Kidney (tissue), 22 donors: ENCODE measurements at places on chromosomes 11 and 22. TPM values are rescaled to one million over a fixed set of nuclear protein-coding genes. Genes with fewer than 3 reads are reported as not detected.

DNA sequence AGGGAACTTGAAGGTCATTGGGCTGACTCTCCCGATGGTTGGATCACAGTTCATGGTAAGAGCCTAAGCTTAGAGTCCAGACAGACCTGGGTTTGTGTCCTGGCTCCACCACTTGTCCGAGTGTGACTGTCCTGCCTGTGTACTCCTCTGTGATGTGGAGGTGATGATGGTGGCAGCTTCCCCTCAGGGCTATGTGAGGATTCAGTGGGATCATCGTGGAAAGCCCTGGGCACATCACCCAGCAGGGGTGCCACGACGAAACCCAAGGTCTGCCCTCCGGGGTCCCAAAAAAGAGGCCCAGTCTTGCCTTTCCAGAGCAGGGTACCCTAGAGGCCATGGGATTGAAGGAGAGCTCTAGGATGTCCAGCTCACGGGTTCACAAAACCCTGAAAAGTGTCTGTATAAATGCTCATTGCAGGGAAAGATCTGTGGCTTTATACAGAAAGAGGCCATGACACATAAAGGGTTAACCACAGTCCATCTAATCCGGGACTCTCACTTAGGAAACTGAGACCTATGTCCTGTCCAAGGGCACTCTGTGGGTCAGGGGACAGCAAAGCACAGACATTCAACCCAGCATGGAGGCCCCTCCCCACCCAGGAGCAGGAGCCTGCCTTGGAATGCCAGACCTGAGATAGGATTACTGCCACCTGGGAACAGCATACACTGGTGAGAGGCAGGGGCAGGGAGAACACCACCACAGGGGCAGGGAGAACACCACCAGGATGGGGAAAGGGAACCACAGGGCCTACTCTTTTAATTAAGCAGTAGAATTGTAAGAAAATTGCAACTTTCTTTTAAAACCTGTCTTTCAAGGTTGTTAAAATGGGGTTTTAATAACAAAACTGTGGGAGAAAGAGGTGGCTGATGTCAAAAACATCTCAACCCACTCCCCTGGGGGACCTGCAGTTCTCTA is 51.3 kb downstream of the IGLL5 start:
- H3K36me3 ChIP-seq = no peaks in the 10 kb centered on the region
- no peak overlapping the region for H3K27ac ChIP-seq
- DNase-seq = no peak
- H3K27me3 ChIP-seq = no peaks in the 10 kb centered on the region

The E2F8 gene
- polyA plus RNA-seq = not detected

DNA sequence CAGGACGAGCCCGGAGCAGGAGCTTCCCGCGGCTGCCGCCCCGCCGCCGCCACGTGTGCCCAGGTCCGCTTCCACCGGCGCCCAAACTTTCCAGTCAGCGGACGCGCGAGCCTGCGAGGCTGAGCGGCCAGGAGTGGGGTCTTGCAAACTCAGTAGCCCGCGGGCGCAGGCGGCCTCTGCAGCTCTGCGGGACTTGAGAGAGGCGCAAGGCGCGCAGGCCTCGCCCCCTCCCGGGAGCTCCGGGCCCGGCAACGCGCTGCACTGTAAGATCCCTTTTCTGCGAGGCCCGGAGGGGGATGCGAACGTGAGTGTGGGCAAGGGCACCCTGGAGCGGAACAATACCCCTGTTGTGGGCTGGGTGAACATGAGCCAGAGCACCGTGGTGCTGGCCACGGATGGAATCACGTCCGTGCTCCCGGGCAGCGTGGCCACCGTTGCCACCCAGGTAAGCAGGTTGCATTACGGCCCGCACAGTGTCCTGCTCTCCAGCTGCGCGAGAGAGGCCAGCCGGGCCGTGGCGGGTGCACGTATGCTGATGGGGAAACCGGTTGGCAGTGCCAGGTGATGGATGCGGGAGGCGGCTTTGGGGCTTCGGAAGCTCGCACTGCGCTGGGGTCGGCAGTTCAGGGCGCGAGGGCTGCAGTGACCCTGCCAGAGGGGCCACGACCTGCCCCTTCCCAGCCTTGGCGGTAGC is 2.0 kb downstream of the SLC6A5 start:
- no peak for DNase-seq
- H3K4me3 ChIP-seq = no peak overlapping the region
- peaks cover 62% of the 10 kb centered on the region for H3K27me3 ChIP-seq
- no peaks in the 10 kb centered on the region for H3K36me3 ChIP-seq

The GSTT2B gene
- 20.6 TPM for polyA plus RNA-seq

The SEPTIN3 gene
- polyA plus RNA-seq = 0.49 TPM

GRCh38 chr11:20376162-20376730 is 11.3 kb upstream of the PRMT3 start:
- H3K27me3 ChIP-seq = no peaks in the 10 kb centered on the region
- peaks cover 4% of the 10 kb centered on the region for H3K36me3 ChIP-seq
- no peak overlapping the region for H3K27ac ChIP-seq
- no peak overlapping the region for H3K4me3 ChIP-seq
- H3K4me1 ChIP-seq = no peaks in the 10 kb centered on the region
- DNase-seq = no peak

The MIF gene
- polyA plus RNA-seq = 1,211 TPM

The CSNK1E gene
- 33.6 TPM for polyA plus RNA-seq

The MRGPRE gene
- not detected for polyA plus RNA-seq

DNA sequence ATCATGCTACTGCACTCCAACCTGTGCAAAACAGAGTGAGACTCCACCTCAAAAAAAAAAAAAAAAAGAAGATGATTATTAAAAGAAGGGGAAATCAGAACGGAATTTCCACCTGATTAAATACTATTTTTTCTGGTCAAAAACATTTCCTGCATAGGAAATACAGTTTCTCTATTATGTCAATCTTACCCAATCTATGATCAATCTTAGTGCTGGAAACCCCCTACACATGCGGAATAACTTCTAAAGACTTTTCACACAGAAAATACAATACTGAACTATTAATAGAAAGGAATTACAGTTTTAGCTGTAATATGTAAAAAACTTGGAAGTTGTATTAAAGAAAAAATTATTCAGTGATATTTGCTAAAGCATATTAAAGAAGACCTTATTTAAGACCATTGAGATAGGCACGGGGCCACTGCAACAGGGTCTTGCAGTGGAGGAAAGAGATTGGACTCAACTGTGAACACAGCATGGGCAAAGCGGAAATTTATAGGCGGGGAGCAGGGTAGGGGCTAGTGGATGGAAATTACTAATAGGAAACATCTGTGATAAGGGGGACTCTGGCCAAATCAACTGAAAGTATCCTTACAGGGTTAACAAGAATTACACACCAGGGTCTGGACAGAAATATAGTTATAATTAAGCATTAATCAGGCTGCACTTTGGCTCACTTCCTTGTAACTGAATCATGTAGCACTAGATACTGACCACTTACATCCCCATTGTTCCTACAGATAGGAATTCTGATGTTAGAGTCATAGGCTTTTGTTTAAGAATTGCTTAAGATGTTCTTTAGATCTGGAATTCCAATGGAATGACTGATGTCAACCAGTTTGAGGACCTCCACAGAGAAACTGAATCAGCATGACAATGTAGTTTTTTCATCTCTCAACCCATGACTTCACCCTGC is 411.5 kb upstream of the DDI1 start:
- H3K27me3 ChIP-seq = no peaks in the 10 kb centered on the region
- H3K36me3 ChIP-seq = no peaks in the 10 kb centered on the region
- DNase-seq = no peak
- H3K27ac ChIP-seq = no peak overlapping the region
- H3K4me1 ChIP-seq = no peaks in the 10 kb centered on the region
- H3K4me3 ChIP-seq = no peak overlapping the region

DNA sequence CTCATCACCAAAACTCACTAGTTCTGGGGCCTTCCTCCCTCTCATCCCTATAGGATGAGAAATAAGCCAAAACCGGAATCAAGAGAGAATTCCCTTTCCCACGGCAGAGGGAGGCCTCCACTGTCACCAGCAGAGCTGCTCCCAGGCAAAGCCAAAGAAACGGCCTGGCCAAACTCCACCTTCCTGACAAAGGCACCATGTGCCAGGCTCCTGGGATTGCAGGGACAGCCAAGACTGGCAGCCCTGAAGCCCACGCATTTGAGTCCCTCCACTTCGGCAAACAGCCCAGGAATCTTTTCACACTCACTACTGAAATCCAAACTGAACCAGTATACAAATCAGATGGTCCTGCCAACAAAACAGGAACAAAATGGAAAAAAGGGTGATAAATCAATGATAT is 6.1 kb downstream of the SMCO4 start:
- no peak for DNase-seq
- H3K27ac ChIP-seq = peak overlapping the region; percentile 23
- H3K27me3 ChIP-seq = no peaks in the 10 kb centered on the region

The CENPM gene
- 2.8 TPM for polyA plus RNA-seq

GRCh38 chr11:108852701-108853100 is 187.8 kb downstream of the DDX10 start:
- peak; percentile 34 for DNase-seq
- peaks cover 5% of the 10 kb centered on the region for H3K4me1 ChIP-seq
- no peak overlapping the region for H3K4me3 ChIP-seq

The SERPIND1 gene
- polyA plus RNA-seq = not detected

- no peaks in the 10 kb centered on the region for H3K27me3 ChIP-seq
- peaks cover 3% of the 10 kb centered on the region for H3K4me1 ChIP-seq
- DNase-seq = peak; percentile 83
- peak overlapping the region; percentile 85 for H3K27ac ChIP-seq
- H3K36me3 ChIP-seq = no peaks in the 10 kb centered on the region
These were observed 630 bp downstream of the UBASH3B start for GRCh38 chr11:122656073-122656630.

- H3K36me3 ChIP-seq = no peaks in the 10 kb centered on the region
- H3K4me1 ChIP-seq = peaks cover 17% of the 10 kb centered on the region
- no peaks in the 10 kb centered on the region for H3K27me3 ChIP-seq
These were observed 623.7 kb upstream of the CCDC90B start for GRCh38 chr11:83909579-83910534.

DNA sequence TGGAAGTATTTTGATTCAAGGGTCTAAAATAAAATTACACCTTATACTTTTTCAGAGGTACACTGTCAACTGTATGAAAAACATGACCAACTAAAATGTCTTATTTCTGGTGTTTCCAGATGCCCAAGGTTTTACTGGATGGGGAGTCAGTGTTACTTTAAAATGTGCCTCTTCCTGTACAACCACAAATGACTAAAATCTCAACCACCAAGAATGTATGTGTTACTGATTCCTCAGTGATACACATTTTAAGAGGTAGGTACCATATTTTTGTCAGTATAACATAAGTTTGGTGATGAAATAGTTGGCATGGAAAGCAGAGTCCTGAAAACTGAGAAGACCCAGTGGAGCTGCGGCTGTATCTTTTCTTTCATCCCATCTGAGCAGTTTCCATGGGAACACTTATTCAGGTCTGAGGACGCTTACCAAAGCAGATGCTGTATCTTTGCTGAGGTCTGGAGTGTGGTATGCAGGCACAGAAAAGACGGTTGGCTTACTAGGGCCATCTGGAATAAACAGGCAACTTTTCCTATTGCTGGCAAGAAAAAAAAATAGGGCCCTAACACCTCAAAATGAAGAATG is 21.2 kb upstream of the TP53AIP1 start:
- no peak overlapping the region for H3K4me3 ChIP-seq
- H3K27ac ChIP-seq = no peak overlapping the region
- DNase-seq = no peak
- no peaks in the 10 kb centered on the region for H3K27me3 ChIP-seq
- peaks cover 2% of the 10 kb centered on the region for H3K4me1 ChIP-seq

The ZC3H12C gene
- polyA plus RNA-seq = 2.3 TPM

DNA sequence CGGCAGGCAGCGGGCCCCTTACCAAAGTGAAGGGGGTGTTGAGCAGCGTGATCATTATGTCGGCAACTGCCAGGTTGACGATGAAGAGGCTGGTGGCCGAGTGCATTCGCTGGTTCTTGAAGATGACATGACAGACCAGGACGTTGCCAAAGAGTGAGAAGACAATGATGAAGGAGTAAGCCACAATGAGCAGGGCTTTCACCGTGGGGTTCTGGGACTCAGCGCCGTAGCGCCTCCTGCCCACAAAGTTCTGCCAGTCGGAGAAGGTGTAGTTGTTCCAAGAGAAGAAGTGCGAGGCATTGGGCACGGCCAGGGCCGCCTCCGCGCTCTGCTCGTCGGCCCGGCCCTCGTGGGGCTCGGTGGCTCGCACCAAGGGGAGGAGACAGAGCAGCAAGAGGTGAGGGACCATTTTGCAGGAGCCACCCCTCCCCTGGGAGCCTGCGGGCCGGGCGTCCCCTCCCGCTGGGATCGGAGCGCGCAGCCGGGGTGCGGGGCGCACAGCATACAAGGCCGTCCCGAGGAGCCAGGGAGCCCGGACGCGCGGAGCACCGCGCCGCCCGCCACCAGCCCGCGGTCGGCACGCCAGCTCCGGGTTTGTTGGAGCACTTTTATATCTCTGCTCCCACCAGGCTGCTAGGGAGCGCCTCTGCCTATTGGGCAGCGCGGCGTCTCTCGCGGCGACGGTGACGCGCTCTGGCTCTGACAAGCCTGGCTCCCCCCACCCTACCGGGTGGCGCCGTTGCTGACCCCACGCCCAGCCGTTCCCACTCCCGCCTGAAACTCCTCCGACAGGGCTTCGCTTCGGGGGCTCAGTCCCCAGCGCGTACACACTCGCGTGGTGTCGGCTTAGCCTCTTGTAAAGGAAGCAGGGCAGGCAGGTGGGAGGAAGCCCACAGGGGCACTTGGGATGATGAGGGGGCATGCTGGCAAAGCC is at the start of gene GPR83:
TSS of gene GPR83 (minus strand) at position 581 of the 934 bp plus-strand sequence. CDS start at position 409, 172 bp downstream.
- no peaks in the 10 kb centered on the region for H3K27me3 ChIP-seq
- no peaks in the 10 kb centered on the region for H3K36me3 ChIP-seq
- peak; percentile 75 for DNase-seq
- peaks cover 7% of the 10 kb centered on the region for H3K4me1 ChIP-seq
- no peak within 1 kb of the TSS for H3K27ac ChIP-seq

DNA sequence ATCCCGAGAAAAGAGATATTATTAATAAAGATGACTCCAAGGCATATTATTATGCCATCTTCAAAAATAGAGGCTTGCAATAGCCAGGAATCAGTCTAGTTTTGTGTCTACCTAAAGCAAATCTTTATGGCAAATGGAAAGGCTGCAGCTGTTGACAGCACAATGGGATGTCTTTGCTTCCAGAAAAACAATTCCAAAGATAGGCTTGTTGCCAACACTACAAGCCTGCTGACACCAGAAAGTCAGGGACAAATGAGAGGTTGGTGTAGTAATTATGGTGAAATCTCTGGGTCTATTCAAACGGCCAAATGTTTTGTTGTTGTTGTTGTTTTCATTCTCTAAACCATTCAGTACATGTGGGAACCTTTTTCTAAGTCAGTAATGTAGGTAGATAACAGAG is 101.8 kb downstream of the LUZP2 start:
- no peaks in the 10 kb centered on the region for H3K36me3 ChIP-seq
- no peaks in the 10 kb centered on the region for H3K4me1 ChIP-seq

The MIOX gene
- 455 TPM for polyA plus RNA-seq

GRCh38 chr22:17990942-17991341 is 33.4 kb downstream of the MICAL3 start:
- no peak overlapping the region for H3K27ac ChIP-seq
- H3K36me3 ChIP-seq = no peaks in the 10 kb centered on the region
- DNase-seq = no peak
- H3K4me3 ChIP-seq = no peak overlapping the region
- no peaks in the 10 kb centered on the region for H3K4me1 ChIP-seq
